Cardiac muscle cell (in vitro differentiated cells and primary cell): ENCODE measurements at places on chromosomes 13 and 19.

DNA sequence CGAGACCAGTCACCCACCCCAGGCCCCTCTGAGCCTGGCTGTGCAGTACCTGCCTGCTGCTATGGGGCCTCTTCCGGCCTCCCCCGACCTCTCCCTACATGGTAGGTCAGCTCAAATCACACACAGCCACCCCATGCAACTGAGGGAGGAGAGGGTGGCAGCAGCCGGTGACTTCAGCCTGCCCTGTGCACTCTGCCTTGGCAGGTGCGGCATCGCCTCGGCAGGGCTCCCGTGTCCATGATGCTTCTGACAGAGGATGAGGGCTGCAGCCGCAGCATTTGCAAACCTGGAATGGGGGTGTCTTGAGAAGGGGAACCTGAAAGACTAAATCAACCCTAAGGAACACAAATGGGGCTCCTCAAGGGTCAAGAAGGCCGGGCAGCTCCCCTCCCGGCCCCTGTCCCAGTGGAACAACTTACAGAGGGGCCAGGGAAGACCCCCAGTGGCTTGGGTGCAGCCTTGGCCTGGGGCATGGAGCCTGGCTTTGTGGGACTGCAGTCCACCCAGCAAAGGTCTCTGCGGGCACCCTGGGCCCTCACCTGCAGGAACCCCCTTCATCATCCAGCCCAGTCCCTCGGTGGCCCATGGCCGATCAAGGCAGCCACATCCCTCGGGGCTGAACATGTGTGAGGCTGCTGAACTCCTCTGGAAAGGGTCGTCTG, 6.7 kb downstream of the TEX29 start:
- DNase-seq: no peak
- no peaks in the 10 kb centered on the region for H3K36me3 ChIP-seq
- H3K4me3 ChIP-seq: no peak overlapping the region
- no peak overlapping the region for H3K27ac ChIP-seq
- no peaks in the 10 kb centered on the region for H3K4me1 ChIP-seq

DNA sequence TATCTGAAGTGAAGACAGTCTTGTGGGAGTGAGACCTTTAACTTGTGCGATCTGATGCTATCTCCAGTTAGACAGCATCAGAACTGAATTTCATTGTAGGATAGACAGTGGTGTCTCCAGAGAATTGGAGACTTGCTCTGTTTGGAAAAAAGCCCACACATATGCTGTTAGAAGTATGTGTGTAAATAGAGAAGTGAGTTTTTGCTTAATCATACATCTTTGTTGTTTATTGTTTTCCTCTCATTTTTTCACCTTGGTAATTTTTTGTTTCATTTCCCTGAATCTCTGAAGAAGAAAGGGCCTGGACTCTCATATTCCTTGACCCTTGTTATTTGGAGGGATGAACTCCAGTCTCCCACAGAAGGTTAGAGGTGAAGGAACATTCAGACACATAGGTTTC, 21.8 kb downstream of the FPR3 start:
- H3K27ac ChIP-seq: no peak overlapping the region
- DNase-seq: no peak
- no peak overlapping the region for H3K4me3 ChIP-seq
- H3K4me1 ChIP-seq: no peaks in the 10 kb centered on the region
- H3K27me3 ChIP-seq: no peaks in the 10 kb centered on the region

DNA sequence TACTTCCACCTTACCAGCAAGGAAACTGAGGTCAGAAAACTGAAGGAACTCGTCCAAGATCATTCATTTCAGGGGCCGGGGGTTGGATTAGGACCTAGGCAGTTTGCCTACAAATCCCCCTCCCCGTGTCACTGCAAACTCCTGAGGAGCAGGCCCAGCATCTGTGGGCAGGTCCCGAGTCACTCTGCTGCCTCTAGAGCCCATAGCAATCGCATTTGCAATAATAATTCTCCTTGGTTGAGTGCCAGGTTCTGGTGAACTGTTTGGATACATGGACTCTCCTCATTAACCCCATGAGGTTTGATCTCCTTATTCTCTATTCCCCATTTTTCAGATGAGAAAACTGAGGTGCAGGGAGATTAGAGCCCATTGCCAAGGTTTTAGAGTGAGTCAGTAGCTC, 903 bp downstream of the PIN1 start:
- no peaks in the 10 kb centered on the region for H3K27me3 ChIP-seq
- no peaks in the 10 kb centered on the region for H3K4me1 ChIP-seq
- peaks cover 16% of the 10 kb centered on the region for H3K36me3 ChIP-seq
- DNase-seq: peak; percentile 4
- no peak overlapping the region for H3K27ac ChIP-seq

GRCh38 chr19:41366089-41366488, 2.1 kb upstream of the B9D2 start:
- no peaks in the 10 kb centered on the region for H3K27me3 ChIP-seq
- H3K4me1 ChIP-seq: no peaks in the 10 kb centered on the region
- no peak overlapping the region for H3K27ac ChIP-seq
- no peak for DNase-seq
- H3K36me3 ChIP-seq: no peaks in the 10 kb centered on the region

DNA sequence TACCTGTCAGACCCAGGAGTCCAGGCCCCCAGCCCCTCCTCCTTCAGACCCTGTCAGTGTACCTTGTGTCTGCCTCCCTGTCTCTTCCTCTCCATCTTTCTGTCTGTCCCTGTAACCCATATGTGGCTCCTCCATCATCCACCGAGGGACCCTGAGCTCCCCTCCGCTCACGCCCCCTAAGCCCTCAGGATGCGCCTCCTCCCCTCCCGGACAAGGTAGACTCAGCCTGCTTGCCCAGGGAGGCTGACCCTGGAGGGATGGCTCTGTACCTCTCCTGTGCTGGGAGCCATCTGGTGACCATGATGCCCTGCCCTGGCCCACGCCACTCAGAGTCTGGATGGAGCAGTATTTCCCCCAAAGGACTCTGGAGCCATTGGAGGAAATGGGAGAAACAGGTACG, 1.0 kb upstream of the CAPN12 start:
- H3K36me3 ChIP-seq: no peaks in the 10 kb centered on the region
- H3K27ac ChIP-seq: no peak overlapping the region
- DNase-seq: no peak
- no peak overlapping the region for H3K4me3 ChIP-seq
- H3K4me1 ChIP-seq: no peaks in the 10 kb centered on the region

- no peaks in the 10 kb centered on the region for H3K36me3 ChIP-seq
- no peaks in the 10 kb centered on the region for H3K4me1 ChIP-seq
- no peaks in the 10 kb centered on the region for H3K27me3 ChIP-seq
- no peak overlapping the region for H3K4me3 ChIP-seq
- DNase-seq: no peak
- H3K27ac ChIP-seq: no peak overlapping the region
Observed at GRCh38 chr13:105519771-105520170, 1015.7 kb downstream of the EFNB2 start.

GRCh38 chr19:18501832-18502231, 20.0 kb downstream of the ELL start:
- DNase-seq: no peak
- no peaks in the 10 kb centered on the region for H3K27me3 ChIP-seq
- no peak overlapping the region for H3K4me3 ChIP-seq

DNA sequence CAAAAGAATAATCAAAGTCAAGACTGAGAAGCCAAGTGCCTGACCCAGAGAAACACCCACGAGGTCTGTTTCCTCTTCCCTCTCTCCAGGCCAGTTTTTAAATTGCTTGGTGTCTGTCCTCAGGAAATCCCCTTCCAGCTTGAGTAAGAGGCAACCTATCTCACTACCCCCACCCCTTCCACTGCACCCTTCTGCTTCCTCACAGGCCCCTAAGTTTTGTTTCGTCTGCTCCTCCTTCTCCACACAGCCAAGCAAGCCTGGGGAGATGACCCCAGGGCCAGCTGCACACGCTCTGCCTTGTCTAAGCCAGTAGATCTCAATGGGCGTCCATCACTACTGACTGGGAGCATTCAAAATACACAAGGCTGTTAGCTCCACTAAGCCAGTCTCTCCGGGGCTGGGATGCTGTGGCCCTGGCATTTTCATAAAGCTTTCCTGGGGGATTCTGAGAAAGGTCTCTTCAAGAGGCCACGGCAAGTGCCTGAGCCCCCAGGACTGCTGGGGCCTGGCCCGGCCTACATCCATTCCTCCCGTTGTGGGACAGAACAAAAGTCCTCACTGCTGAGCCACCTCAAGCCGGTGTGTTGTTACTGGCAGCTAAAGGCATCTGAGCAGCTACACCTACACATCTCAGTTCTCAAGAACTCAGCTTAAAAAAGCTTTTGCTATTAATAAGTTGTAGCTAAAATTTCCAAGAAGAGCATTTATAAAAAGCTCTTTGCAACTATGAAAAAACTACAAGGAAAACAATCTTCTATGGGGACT, 14.9 kb upstream of the IL4I1 start:
- DNase-seq: no peak
- H3K4me1 ChIP-seq: no peaks in the 10 kb centered on the region
- H3K27me3 ChIP-seq: no peaks in the 10 kb centered on the region
- H3K36me3 ChIP-seq: peaks cover 15% of the 10 kb centered on the region

DNA sequence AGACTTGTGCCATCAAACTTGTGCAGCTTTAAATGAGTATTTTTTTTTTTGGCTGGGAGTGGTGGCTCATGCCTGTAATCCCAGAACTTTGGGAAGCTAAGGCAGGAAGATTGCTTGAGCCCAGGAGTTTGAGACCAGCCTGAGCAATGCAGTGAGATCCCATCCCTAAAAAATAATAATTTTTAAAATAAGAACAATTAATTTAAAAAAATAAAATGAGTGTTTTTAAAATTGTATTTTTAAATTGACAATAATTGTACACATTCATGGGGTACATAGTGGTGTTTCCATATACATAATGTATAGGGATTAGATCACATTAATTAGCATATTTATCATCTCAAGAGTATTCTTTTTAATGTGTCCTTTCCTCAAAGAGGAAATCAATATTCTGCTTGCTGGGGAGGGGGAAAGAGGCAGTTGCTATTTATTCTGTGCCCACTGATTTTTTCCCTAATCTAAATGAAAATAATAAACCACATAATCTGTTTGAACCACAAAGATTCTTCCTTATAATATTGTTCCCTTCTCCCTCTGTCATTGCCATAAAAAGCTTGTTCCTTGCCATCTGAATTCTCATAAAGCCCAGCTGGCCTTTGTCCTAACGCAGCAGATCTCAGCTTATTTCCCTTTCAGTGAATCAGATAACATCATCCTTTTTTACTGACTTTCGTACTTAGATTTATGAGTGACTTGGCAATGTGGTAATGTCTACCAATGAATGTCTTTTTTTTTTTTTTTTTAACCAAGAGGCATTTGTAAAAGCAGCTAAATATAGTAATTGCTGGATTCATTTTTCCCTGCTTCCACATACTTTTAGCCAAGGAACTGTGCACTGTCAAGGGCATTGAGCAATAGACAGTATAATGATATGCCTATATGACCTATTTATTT, 81.8 kb upstream of the RUBCNL start:
- H3K27me3 ChIP-seq: no peaks in the 10 kb centered on the region
- no peaks in the 10 kb centered on the region for H3K4me1 ChIP-seq
- H3K27ac ChIP-seq: no peak overlapping the region
- no peak overlapping the region for H3K4me3 ChIP-seq

- H3K4me1 ChIP-seq: peaks cover 7% of the 10 kb centered on the region
- no peak for DNase-seq
- H3K27me3 ChIP-seq: no peaks in the 10 kb centered on the region
- peaks cover 3% of the 10 kb centered on the region for H3K36me3 ChIP-seq
- H3K27ac ChIP-seq: no peak overlapping the region
- no peak overlapping the region for H3K4me3 ChIP-seq
Observed at GRCh38 chr19:13783565-13784500, 9.6 kb downstream of the C19orf53 start.

- H3K27me3 ChIP-seq: peaks cover 61% of the 10 kb centered on the region
- no peaks in the 10 kb centered on the region for H3K36me3 ChIP-seq
- DNase-seq: no peak
- no peak overlapping the region for H3K27ac ChIP-seq
- peaks cover 13% of the 10 kb centered on the region for H3K4me1 ChIP-seq
- no peak overlapping the region for H3K4me3 ChIP-seq
Observed at GRCh38 chr13:20188667-20189553, 3.8 kb downstream of the GJB2 start.

- H3K27ac ChIP-seq: no peak overlapping the region
- no peak overlapping the region for H3K4me3 ChIP-seq
- H3K27me3 ChIP-seq: no peaks in the 10 kb centered on the region
- DNase-seq: no peak
Observed at GRCh38 chr13:27704681-27705080, 83.0 kb downstream of the POLR1D start.

- peak overlapping the region; percentile 73 for H3K27ac ChIP-seq
- no peaks in the 10 kb centered on the region for H3K36me3 ChIP-seq
- H3K4me3 ChIP-seq: no peak overlapping the region
- peak; percentile 57 for DNase-seq
- no peaks in the 10 kb centered on the region for H3K27me3 ChIP-seq
Observed at GRCh38 chr19:4059891-4060620, 6.6 kb downstream of the ZBTB7A start.
